ENCODE measurements at places on chromosomes 4 and X. TPM values are rescaled to one million over a fixed set of nuclear protein-coding genes. Genes with fewer than 3 reads are reported as not detected.

TRO gene
- total RNA-seq: 28.2 TPM

- H3K27ac ChIP-seq: no peak overlapping the region
- no peaks in the 10 kb centered on the region for H3K4me1 ChIP-seq
- H3K4me3 ChIP-seq: peak overlapping the region; percentile 38
- peak; percentile 17 for DNase-seq
Observed at GRCh38 chrX:129932821-129933321, 26.9 kb downstream of the UTP14A start.

SHROOM2 gene
- 3.7 TPM for total RNA-seq

PCDH7 gene
- total RNA-seq: 224 TPM

DNA sequence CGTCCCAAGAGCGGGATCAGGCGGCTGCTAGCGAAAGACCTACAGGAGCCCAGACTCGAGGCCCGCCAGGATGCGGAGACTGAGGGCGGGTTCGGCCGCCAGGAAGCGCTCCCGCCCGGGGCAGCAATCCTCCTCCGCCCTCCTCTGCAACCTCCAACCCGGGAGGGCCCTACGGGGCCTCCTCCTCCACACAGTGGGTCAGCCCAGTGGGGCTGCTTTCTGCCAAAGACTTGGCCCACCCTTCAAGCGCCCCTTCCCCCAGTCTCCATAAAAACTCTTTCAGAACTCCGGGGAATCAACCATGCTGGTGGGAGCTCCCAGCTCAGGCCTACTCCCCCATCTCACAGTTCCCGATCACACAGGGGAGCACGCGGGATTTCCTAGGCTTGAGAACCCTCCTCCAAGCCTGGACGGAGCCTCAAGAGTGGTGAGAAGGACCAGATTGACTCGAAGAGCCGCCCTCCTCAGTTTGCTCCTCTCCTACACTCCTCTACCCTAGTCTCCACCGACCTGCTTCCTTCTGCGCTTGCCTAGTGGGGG is 77.5 kb downstream of the RLIM start:
- H3K4me3 ChIP-seq: peak overlapping the region; percentile 47
- H3K27ac ChIP-seq: peak overlapping the region; percentile 73
- H3K27me3 ChIP-seq: no peaks in the 10 kb centered on the region

LRRC66 gene
- not detected for total RNA-seq

DNA sequence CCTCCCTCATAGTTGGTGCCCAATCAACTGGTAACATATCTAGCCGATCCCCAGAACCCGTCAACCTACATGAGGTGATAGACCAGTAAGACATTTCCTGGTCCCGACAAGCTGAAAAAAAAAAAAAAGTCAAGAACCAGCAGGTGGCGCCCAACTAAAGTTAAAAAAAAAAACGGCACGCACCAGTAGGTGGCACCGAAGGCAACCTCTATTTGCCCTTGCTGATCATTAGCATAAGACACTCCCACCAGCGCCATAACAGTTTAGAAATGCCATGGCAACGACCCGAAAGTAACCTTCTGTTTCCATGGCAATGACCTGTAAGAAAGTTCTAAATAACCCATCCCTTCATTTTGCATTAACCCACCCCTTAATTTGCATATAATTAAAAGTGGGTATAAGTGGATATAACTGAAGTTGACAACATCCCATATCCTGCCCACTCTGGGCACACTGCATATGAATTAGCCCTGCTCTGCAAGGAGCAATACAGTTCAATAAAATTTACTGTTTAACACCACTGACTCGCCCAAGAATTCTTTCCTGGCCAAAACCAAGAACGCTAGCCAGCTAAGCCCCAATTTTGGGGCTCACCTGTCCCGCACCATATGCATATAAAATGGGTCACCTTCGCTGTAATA is 83.9 kb upstream of the SPANXB1 start:
- no peaks in the 10 kb centered on the region for H3K4me1 ChIP-seq
- H3K4me3 ChIP-seq: no peak overlapping the region
- H3K36me3 ChIP-seq: no peaks in the 10 kb centered on the region

- DNase-seq: peak; percentile 41
- no peak overlapping the region for H3K27ac ChIP-seq
- no peaks in the 10 kb centered on the region for H3K4me1 ChIP-seq
- no peak overlapping the region for H3K4me3 ChIP-seq
- H3K36me3 ChIP-seq: no peaks in the 10 kb centered on the region
Observed at GRCh38 chr4:186781032-186781917, 57.6 kb upstream of the FAT1 start.

GRCh38 chrX:154008521-154008920 is 11.2 kb downstream of the IRAK1 start:
- H3K4me1 ChIP-seq: no peaks in the 10 kb centered on the region
- H3K4me3 ChIP-seq: no peak overlapping the region
- H3K27ac ChIP-seq: no peak overlapping the region

DNA sequence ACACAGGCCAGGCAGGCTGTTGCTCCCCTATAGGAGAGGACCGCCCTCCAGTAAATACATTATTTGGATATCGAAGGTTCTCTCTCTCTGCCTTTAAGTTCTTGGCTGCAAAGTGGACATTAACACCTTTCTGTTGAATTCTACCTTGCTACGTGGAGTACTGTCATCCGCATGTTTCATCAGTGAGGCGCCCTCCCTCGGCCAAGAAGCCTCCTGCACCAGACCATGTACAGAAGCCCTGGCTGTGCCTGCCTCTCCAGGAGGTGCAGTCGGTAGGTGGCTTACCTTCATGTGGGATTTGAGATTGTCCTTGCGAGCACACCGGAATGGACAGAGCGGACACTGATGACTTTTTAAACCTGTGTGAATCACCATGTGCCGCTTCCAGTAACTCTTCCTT is 46.7 kb downstream of the ZNF827 start:
- H3K27ac ChIP-seq: no peak overlapping the region
- H3K4me3 ChIP-seq: no peak overlapping the region
- peaks cover 49% of the 10 kb centered on the region for H3K4me1 ChIP-seq
- H3K36me3 ChIP-seq: no peaks in the 10 kb centered on the region

DNA sequence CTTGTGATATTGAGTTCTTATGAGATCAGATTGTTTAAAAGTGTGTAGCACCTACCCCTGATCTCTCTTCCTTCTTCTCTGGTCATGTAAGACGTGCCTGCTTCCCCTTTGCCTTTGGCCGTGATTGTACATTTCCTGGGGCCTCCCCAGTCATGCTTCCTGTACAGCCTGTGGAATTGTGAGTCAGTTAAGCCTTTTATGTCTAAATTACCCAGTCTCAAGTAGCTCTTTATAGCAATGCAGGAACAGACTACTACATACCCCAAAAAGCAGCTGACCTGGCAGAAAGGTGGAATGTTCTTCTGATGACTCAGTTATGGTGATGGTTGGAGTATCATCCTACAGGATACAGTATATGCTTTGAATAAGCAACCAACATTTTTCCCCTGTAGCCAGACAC is 11.4 kb upstream of the MCUB start:
- H3K27me3 ChIP-seq: no peaks in the 10 kb centered on the region
- DNase-seq: peak; percentile 77
- H3K4me1 ChIP-seq: peaks cover 4% of the 10 kb centered on the region

GRCh38 chr4:20252656-20253282 is 1.1 kb downstream of the SLIT2 start:
- peak; percentile 28 for DNase-seq
- H3K27ac ChIP-seq: peak overlapping the region; percentile 68
- H3K36me3 ChIP-seq: no peaks in the 10 kb centered on the region
- H3K27me3 ChIP-seq: no peaks in the 10 kb centered on the region

PPP4R3C gene
- total RNA-seq: not detected

PPBP gene
- not detected for total RNA-seq

SOX3 gene
- not detected for total RNA-seq

DCX gene
- total RNA-seq: not detected
